Spleen (tissue), 13 donors: ENCODE measurements at places on chromosomes 3 and 15. TPM values are rescaled to one million over a fixed set of nuclear protein-coding genes. Genes with fewer than 3 reads are reported as not detected.

GRCh38 chr3:190865828-190866227 is 3.3 kb upstream of the GMNC start:
- no peaks in the 10 kb centered on the region for H3K36me3 ChIP-seq
- no peak overlapping the region for H3K4me3 ChIP-seq
- H3K27ac ChIP-seq: no peak overlapping the region
- DNase-seq: no peak

The LMOD3 gene
- total RNA-seq: 0.61 TPM

- DNase-seq: no peak
- H3K4me3 ChIP-seq: peak within 1 kb of the TSS; percentile 45
- H3K27ac ChIP-seq: no peak within 1 kb of the TSS
Observed at GRCh38 chr15:74367296-74367854, at the start of gene CYP11A1. CYP11A1 (minus strand) TSS chr15:74367646; CDS start chr15:74367585, 61 bp downstream.

DNA sequence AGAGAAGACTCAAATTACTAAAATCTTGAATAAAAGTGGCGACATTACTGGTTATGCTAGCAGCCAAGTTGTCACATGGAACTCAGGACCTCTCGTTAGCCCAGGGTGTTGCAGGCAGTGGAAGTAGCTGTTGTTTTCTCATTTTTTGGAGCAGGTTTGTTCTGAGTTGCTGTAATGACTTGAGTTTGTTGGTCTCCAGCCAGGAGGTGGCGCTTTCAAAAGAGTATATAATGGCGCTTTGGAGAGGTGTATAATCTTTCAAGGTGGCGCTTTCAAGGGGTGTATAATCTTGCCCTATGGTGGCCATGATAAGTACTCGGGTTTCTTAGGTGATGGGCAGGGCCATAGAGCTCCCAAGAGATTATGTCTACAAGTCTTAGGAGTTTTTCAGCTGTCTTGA is 632.7 kb downstream of the NTRK3 start:
- no peaks in the 10 kb centered on the region for H3K36me3 ChIP-seq
- H3K4me1 ChIP-seq: no peaks in the 10 kb centered on the region
- no peaks in the 10 kb centered on the region for H3K27me3 ChIP-seq
- no peak overlapping the region for H3K4me3 ChIP-seq

DNA sequence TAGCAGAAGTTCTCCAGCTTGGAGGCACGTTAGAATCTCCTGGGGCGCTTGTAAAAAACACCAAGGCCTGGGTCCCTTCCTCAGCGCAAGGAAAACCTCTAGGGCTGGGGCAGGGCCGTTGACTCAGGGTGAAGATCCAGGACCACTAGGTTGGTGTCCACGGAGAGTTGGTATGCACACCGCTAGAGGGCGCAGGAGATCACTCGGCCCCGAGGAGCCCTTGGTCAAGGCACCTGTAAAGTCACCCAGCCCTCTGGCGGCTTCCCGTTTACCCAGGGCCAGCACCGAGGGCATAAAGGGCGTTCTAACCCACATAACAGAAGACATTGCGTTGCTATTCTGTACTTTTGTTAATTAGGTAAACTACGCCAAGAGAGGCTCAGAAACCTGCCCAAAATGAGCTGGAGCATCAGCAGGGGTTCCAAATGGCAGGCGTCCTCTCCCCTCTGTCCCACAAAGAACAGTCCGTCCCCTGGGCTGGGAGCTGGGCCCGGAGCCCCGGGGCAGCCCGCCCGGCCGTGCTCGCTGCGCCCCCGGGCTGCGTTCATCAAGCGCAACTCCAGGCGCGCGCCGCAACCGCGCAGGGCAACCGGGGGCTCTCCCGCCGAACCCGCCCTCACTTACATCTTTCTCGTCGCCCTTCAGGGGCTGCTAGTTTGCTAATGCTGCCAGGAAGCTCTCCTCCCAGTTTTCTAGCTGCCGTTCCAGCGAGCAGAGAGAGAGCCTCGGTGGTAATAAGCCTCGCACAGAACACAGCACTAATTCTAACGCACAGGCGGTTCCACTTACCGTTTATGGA is 332.1 kb downstream of the ARRDC4 start:
- no peak overlapping the region for H3K27ac ChIP-seq
- no peak overlapping the region for H3K4me3 ChIP-seq
- no peaks in the 10 kb centered on the region for H3K36me3 ChIP-seq
- peaks cover 8% of the 10 kb centered on the region for H3K27me3 ChIP-seq
- H3K4me1 ChIP-seq: peaks cover 10% of the 10 kb centered on the region

The CLDN18 gene
- total RNA-seq: not detected

The EXD1 gene
- total RNA-seq: not detected

DNA sequence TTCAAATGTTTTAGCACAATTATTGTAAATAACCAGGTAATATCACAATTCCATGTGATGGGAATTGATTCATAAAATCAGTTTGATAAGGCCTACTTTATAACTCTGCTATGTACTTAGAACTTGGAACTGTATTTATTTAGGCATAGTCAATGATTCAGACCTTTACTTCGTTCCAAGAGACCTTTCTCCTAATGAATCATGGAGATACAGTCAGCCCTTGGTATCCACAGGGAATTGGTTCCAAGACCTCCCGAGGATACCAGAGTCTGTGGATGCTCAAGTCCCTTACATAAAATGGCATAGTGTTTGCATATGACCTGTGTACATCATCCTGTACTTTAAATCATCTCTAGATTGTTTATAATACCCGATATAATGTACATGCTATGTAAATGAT is 60.8 kb upstream of the UMPS start:
- H3K4me3 ChIP-seq: no peak overlapping the region
- no peak overlapping the region for H3K27ac ChIP-seq
- peaks cover 48% of the 10 kb centered on the region for H3K36me3 ChIP-seq
- peaks cover 10% of the 10 kb centered on the region for H3K4me1 ChIP-seq
- H3K27me3 ChIP-seq: no peaks in the 10 kb centered on the region

GRCh38 chr3:154111365-154111935 is 9.7 kb upstream of the ARHGEF26 start:
- no peak for DNase-seq
- H3K27ac ChIP-seq: no peak overlapping the region
- no peaks in the 10 kb centered on the region for H3K36me3 ChIP-seq
- H3K4me3 ChIP-seq: no peak overlapping the region

DNA sequence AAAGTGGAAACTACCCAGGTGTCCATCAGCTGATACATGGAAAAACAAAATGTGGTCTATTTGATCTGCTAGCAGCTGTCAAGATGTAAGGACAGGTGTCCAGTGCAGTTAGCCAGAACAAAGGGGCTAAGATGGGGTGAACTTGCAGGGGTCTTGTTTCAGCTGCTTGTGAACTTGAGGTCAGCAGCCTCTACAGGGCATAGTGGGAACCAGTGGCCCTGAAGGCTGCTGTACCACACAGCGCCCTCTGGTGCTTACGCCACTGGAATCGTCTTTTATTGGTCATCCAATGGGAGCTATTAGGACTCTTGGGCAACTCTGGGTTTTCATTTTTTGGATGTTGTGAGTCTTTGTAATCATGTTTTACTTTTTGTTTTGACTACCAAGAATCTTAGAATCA is 62.2 kb upstream of the CTSH start:
- peak; percentile 59 for DNase-seq
- H3K4me3 ChIP-seq: no peak overlapping the region
- no peaks in the 10 kb centered on the region for H3K27me3 ChIP-seq
- no peaks in the 10 kb centered on the region for H3K36me3 ChIP-seq
- H3K4me1 ChIP-seq: peaks cover 34% of the 10 kb centered on the region
- H3K27ac ChIP-seq: no peak overlapping the region

GRCh38 chr3:13954741-13955483 is 75.0 kb upstream of the WNT7A start:
- DNase-seq: no peak
- H3K4me1 ChIP-seq: no peaks in the 10 kb centered on the region
- peaks cover 4% of the 10 kb centered on the region for H3K27me3 ChIP-seq
- no peaks in the 10 kb centered on the region for H3K36me3 ChIP-seq
